Left lobe of liver (tissue), 2 donors: ENCODE measurements at places on chromosomes 16 and 17. TPM values are rescaled to one million over a fixed set of nuclear protein-coding genes. Genes with fewer than 3 reads are reported as not detected.

DNA sequence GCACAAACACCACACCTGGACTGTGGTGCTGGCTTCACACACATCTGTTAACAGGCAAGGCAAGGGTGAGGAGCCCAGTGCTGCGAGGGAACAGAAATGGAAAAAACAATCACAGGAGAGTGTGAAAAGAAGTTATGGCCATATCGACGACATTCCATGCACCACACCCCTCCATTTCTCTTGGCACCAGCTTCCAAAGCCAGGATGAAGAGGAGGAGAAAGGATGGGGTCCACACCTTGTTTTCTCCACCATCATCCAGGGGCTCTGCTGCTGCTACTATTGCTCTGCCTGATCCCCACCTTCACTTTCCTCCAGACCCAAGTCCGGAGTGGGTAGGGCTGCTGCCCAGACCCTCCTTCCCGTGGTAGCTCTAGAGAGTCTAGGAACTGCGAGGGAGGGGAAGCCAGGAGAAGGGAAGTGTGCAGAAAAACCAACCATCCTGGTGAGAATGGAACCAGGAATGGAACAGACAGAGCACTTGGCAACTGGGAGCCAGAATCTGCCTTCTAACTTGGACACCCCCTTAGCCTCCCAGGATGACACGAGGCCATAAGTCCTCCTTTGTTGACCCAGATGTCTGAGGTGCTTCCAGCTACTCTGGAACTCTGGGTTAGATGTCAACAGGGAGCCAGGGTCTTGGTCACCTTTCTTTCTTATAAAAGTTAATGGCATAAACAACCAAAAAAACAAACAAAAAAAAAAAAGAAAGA is 1.2 kb upstream of the PROCA1 start:
- DNase-seq = no peak

Gene SLC6A2
- total RNA-seq = not detected

Gene SLFN11
- total RNA-seq = 2.7 TPM

DNA sequence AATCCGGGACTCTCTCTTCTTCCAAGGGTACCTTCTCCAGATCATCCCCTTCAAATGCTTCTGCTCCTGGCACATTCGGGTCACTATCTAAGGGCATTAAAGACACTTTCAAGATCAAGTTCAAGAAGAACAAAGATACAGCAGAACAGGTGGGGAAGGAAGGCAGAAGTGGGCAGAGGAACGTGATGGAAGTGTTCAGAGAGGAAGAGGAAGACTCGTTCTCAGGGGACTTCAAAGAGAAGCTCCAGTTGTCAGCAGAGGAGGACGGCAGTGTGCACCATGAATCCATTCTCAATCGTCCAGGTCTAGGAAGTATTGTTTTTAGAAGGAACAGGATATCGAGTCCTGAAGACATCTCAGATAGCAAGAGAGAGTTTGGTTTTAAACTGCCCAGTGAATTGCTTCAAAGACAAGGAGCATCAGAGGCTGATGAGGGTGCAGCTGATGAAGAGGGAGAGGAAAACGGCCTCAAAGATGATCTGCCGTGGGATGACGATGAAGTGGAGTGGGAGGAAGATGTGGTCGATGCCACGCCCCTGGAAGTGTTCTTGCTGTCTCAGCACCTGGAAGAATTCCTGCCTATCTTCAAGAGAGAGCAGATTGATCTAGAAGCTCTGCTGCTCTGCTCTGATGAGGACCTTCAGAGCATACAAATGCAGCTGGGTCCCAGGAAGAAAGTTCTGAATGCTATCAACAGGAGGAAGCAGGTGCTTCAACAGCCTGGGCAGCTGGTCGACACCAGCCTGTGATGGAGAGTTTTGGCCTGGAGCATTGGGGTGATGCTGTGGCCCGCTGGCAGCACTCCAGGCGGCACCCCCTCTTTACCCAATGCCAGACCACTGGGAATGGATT is 16.8 kb downstream of the ANKS4B start:
- DNase-seq = no peak

DNA sequence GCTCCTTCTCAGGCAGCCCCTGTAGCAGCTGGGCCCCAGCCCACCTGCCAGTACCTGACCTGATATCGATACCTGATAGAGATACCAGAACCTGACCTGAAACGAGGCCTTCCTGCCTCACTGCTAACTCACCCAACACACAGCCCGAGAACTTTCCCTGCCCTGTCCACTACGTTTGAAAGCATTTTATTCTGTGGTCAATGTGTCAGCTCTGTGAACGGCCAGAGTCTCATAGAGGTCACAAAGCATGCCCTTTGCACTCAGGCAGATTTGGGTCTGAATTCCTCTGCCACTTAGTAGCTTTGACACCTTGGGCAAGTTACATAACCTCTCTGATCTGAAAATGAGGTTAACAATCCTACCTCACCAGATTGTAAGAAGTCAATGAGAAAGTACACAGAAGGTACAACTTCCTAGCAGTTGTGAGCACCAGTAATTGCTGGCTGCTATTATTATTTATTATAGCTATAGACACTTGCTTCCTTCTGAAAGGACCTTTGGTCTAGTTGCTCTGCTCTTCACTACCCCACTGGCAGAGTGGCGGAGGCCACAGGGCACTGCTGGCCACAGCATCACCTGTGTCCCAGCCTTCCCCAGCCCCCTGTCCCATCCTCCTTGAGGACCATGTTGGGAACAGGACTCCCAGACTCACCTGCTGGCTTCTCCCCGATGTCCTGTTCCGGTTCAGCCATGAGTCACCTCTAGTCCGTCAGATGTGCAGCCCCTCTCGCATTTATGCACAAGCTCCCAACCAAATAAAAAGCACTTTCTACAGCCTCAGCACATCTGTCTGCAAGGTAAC is 895 bp downstream of the ANKRD40CL start:
- DNase-seq = peak; percentile 79
